ENCODE measurements at places on chromosomes 4 and X. TPM values are rescaled to one million over a fixed set of nuclear protein-coding genes. Genes with fewer than 3 reads are reported as not detected.

DNA sequence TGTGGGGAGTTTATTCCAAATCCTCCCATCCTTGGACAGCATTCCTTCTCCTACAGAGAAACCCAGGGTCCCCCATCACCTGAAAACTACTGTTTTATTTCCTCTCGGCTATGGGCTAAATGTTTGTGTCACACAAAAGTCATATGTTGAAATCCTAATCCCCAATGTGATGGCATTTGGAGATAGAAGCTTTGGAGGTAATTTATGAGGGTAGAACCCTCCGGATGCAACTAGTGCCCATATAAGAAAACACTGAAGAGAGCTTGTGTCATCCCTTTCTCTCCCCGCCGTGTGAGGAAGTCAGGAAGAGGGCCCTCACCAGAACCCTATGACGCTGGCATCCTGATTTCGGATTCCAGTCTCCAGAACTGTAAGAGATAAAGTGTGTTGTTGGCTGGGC is 127.8 kb upstream of the NOCT start:
- no peaks in the 10 kb centered on the region for H3K36me3 ChIP-seq
- H3K27ac ChIP-seq = no peak overlapping the region
- DNase-seq = no peak
- no peaks in the 10 kb centered on the region for H3K27me3 ChIP-seq
- H3K4me1 ChIP-seq = no peaks in the 10 kb centered on the region

DNA sequence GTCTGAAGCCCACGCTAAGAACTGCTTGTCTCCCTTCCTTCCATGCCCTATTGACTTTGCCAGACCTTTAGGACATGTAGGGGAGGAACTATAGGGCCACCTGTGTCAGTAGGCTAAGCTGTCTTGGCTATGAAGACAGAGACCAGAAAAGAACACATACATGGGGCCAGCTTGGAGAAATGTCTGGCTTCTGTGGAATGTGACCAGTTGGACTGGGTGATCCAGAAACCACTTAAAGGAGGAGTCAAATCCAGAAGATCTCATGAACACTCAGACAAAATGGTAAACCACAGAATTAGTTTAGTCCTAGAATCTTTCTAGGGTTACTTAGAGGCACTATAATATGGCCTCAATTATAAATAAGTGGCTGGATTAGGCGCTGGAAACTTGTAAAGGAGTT is 42.0 kb downstream of the PHKA2 start:
- H3K27me3 ChIP-seq = no peaks in the 10 kb centered on the region
- no peak overlapping the region for H3K27ac ChIP-seq
- H3K4me1 ChIP-seq = no peaks in the 10 kb centered on the region
- no peak overlapping the region for H3K4me3 ChIP-seq
- H3K36me3 ChIP-seq = no peaks in the 10 kb centered on the region
- no peak for DNase-seq

- no peak overlapping the region for H3K27ac ChIP-seq
- H3K4me3 ChIP-seq = no peak overlapping the region
- peak; percentile 17 for DNase-seq
- no peaks in the 10 kb centered on the region for H3K36me3 ChIP-seq
- no peaks in the 10 kb centered on the region for H3K4me1 ChIP-seq
Measured at GRCh38 chr4:15729910-15730533, 27.2 kb downstream of the BST1 start.

DNA sequence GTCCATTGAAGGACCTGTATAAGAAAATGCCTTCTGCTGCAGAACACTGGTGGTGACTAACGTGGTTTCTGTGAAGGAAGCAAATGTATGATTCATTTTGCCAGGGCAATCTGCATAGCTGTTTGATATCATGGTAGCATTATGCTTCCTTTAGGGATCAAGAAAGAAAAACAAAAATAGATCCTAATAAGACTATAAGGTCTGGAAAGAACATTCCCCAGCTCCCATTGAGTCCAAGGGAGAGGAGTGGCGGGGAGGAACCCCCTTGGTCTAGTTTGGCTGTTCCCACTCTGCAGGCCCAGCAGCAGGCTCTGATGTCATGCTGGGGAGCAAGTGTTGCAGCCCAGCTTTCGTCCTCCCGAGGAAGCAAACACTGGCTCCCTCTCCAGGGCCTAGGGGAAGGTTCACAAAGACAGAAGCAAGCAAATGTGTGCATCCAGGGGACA is 154.5 kb upstream of the GALNT7 start:
- peaks cover 15% of the 10 kb centered on the region for H3K4me1 ChIP-seq
- no peak overlapping the region for H3K4me3 ChIP-seq
- no peaks in the 10 kb centered on the region for H3K27me3 ChIP-seq
- DNase-seq = no peak
- H3K27ac ChIP-seq = peak overlapping the region; percentile 66
- no peaks in the 10 kb centered on the region for H3K36me3 ChIP-seq

GRCh38 chrX:43456906-43457305 is 199.2 kb upstream of the MAOA start:
- H3K4me3 ChIP-seq = no peak overlapping the region
- no peak overlapping the region for H3K27ac ChIP-seq
- no peaks in the 10 kb centered on the region for H3K4me1 ChIP-seq
- no peak for DNase-seq
- H3K36me3 ChIP-seq = no peaks in the 10 kb centered on the region
- H3K27me3 ChIP-seq = no peaks in the 10 kb centered on the region

The MSN gene
- total RNA-seq = 185 TPM

The UGT2B15 gene
- total RNA-seq = 0.13 TPM

The LYAR gene
- 24.3 TPM for total RNA-seq

The SLC10A6 gene
- total RNA-seq = not detected

The CTAG2 gene
- total RNA-seq = not detected

Measured in Panc1 (cell line).